ENCODE measurements at places on chromosomes 4 and X.

GRCh38 chr4:2839060-2839459, 4.6 kb upstream of the ADD1 start:
- DNase-seq: no peak

DNA sequence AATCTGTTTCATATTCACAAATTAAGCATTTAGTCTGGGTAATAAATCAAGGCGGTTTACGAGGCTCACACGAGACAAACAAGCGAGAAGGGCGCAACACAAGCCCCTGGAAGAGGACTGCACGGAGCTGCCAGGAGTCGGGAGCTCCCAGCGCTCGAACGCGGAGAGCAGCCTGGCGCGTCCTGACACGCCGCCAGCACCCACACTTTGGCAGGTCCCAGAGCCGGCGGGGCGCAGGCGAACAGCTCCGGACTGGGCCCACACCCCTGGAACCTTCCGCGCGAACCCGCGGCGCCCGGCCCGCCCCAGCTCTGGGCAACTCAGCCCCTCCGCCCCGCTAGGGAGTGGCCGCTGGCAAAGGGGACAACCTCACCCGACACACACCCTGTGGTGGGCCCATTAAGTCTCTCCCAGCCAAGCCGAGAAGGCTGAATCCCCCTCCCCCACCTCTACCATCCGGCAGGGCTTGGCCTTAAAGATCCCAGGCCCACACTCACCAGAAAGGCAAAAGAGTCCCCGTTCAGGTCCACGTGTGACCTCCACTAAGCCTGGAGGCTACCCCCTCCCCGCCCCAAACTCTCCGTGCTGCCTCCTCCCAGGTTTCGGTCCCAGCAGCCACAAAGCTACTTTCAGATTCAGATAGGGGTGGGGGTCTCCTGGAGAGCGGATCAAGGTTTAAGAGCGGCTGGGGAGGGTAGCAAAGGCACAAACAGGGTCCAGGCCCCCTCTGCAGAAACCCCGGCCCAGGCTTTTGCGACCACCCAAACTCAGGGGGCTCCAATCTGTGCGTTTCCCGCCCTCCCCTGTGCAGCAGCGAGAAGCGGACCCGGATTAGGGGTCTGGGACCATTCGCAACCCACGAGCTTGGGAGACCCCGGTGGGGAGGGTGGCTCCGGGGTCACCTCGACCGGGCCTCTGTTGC, 47.5 kb upstream of the BCOR start:
- peak; percentile 16 for DNase-seq

DNA sequence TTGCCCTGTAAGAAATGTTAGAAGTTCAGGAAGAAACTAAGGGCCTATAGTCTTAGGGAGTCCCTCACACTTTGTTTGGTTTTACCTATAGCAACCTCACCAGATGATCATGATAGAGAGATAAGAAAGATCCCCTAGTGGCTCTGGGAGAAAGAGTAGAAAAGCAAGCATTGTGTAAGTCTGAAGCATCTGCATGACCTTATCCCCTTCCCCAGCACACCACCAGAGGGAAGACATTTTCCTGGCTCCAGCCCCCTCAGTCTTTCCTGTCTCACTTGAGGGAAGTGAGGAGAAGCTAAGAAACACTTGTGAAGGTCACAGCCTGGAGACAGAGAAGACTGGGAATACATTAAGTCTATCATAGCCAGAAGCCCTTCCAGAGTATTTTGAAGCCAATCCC, 154.0 kb downstream of the EVC2 start:
- no peak for DNase-seq

DNA sequence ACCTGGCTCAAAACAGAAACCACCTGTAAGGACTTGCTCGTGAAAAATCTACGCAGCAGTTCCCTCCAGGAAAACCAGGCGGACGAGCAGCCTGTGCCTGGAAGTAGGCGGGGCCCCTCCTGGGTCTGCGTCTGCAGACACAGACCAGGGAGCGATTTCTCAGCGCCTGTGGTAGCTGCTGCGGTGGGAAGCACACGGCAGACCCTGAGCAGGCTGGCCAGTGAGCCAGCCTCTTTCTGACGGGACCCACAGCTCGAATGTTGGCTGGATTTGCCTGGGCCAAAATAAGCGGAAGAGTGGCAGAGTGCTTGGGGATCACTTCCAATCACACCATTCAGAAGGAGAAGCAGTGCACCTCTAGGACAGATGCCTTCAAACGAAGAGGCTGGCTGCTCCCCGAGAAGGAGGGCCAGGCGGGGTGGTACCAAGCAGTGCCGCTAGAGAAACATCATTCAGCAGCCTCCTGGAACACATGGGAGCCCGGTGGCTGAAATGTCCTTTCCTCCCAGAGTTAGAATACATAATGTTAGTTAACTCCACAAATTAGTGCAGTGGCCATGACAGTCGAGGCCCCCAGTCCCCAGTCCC, 85.9 kb downstream of the GATB start:
- DNase-seq: peak; percentile 16

DNA sequence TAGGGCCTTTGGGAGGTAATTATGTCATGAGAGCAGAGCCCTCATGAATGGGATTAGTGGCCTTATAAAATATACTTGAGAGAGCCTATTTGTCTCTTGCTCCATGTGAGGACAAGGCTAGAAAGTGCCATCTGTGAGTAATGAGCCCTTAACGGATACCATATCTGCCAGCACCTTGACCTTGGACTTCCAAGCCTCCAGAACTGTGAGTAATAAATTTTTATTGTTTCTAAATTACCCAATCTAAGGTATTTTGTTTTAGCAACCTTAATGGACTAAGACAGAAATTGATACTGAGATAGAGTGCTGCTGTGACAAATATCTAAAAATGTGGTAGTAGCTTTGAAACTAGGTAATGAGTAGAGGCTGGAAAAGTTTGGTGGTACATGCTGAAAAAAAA, 285.0 kb upstream of the DIPK2B start:
- DNase-seq: no peak

DNA sequence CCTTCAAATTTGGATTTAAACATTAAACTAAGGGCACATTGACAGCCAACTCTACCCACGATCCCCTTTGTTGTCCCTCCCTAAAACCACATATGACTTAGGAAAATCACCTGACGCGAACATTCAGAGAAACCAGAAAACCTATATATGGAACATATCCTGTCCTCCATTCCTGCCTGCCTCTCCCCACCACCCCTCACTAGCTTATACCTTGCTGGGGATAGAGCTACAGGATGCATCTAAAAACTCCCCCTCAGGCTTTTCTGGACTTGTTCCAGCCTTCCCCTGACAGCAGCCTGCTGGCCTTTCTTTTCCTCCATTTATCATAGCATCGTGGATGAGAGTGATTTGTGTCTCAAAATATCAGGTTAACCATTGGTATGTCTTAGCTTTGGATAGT, 8.8 kb downstream of the STK26 start:
- DNase-seq: no peak

GRCh38 chr4:4800646-4801408, 58.6 kb upstream of the MSX1 start:
- DNase-seq: no peak

DNA sequence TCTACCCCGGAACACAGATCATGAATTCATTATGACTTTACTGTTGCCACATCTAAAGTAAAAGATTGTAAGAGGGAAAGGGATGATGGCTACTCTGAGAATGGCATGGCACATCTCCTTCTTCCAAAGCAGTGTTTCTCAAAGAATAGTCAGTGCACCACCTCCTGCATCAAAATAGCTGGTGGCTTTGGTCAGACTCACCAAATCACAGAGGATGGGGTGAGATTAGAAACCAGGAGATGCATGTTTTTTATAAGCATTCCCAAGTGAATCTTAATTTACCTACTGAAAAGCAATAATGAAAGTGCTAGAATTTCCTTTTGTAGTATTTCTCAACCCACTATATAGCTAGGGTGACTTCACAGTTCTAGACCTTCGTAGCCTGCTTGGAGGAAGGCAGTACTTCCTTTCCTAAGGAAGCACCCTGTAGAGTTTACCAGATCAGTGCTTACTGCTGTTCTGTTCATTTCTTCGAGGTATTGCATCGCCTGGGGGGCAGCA, 340.8 kb upstream of the KLF3 start:
- DNase-seq: no peak

GRCh38 chrX:109390556-109390955, 91.3 kb downstream of the GUCY2F start:
- DNase-seq: no peak
